Hepatic stellate cell (primary cell): ENCODE measurements at places on chromosomes 2 and 18.

DNA sequence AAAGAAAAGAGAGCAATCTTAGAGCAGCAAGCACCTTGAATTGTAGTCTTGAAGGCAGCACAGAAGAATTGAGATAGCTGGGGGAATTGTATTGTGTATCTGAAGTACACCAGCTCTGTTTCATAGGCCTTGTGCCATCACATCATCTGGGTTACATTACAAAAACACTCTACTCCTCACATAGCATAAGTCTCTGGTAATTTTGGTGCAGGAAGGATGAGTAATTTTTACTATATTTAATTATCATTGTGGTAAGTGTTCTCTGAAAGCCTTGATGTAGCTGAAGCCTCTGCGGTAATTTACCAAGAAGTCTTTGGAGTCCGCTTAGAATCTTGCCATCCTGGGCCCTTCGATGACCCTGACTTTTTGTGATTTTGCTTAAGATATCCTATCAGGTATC is 291.1 kb downstream of the ARHGAP15 start:
- DNase-seq, result no peak

DNA sequence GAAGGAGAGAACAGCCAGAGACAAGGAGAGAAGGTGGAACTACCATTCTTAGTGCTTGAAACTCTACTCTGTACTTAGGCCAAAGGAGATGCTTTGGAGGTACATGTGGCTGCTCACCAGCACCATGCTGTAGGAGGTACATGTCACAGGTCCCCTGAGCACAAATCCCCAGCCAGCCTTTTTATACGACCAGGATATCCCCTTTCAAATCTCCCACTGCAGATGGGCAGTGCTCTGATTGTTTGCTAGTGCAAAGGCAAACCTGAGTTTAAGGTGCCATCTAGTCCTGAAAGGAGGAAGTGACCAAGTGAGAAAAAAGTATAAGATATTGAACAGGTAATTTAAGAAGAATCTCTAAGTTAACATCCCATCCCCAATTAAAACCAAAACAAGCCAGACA is 17.1 kb upstream of the TTC21B start:
- no peak for DNase-seq

- no peak for DNase-seq
These were observed 301.4 kb upstream of the TNP1 start for GRCh38 chr2:217160978-217161973.

DNA sequence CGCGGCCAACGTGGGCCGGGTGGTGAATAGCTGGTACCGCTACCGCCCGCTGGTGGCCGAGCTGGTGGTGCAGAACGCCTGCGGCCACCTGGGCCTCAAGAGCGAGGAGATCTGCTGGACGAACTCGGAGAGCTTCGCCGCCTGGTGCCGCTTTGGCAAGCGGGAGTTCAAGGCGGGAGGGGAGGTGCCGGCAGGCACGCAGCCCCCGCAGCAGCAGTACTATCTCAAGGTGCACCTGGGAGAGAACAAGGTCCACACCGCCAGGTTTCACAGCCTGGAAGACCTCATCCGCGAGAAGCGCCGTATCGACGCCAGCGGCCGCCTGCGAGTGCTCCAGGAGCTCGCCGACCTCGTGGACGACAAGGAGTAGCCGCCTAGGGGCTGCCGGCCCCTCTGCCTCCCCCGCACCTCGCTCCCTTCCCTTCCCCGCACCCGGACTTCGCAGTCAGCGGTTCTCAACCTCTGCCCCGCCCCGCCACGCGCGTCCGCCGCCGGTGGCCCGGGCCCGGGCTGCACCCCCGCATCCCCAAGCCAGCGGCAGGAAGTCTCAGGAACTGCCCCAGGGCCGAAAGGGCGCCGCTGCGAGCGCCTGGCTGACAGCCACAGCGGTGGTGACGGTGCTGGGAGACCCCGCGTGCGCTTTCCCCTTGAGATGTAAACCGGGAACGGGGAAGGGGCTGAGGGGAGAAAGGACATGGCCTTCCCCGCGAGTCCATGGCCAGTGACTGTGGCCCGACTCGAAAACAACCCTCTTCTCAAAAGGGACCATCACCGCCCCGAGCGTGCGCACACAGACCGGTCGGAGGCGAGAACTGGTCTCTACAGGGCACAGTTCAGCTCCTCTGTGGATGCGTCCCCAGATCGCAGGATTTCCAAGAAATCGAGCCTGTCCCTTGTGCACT is 2.2 kb downstream of the LRATD1 start:
- peak; percentile 75 for DNase-seq

DNA sequence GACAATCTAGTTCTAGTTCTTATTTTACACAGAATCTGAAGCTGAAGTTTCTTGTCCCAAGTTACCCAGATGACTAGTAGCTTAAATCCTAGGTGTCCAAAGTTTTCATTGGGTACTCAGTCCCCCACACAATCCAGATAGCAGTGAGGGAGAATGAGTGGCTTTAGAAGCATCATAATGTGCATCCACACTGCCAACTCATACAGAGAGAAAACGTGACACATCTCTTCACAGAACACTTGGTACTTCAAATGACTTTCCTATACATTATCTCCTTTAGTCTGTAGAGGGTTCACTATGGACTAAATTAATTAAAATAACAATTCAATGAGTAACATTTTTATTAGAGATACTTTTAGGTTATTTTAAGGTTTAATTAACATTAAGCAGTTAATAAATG is 45.2 kb downstream of the STRADB start:
- no peak for DNase-seq
